ENCODE measurements at places on chromosomes 7 and 10.
A peak's percentile ranks its signal among the peaks of the same experiment; 100 is the strongest.

DNA sequence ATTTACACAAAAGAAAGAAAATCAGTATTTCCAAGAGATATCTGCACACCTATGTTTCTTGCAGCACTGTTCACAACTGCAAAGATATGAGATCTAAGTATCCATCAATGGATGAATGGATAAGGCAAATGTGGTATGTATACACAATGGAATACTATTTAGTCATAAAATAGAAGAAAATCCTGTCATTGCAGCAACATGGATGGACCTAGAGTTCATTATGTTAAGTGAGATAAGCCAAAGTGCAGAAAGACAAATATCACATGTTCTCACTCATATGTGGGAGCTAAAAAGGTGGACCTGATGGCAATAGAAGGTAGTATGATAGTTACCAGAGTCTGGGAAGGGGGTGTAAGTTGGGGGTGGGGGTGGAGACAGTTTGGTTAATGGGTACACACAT, 1171.6 kb downstream of the SORCS1 start:
- no peak for DNase-seq

- no peak for DNase-seq
Observed at GRCh38 chr10:5895365-5895764, 5.3 kb downstream of the FBH1 start.

GRCh38 chr7:98119256-98119918, 12.7 kb downstream of the LMTK2 start:
- no peak for DNase-seq

GRCh38 chr7:108382932-108383331, 73.3 kb downstream of the NRCAM start:
- no peak for DNase-seq

- DNase-seq = no peak
Observed at GRCh38 chr7:91352091-91352490, 87.9 kb downstream of the FZD1 start.

GRCh38 chr10:6089334-6090219, 743 bp downstream of the RBM17 start:
- no peak for DNase-seq

DNA sequence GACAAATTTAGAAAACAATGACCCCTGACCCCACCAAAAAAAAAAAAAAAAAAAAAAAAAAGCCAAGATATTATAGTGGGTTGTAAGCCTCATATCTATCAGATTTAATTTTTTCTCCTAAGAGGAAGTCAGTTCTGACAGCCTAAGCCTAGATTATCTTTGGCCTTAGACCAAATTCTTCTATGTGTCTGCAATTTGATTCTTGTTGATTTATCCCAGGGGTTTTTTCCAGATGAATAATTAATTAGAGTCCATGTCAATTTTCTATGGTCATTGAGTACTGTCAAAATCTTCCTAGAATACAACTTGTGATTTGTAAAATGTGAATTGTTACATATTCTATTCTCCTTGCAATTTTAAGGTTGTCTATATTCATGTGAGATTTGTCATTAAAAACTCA, 151.6 kb upstream of the CACNA2D1 start:
- DNase-seq = no peak

GRCh38 chr10:81944609-81945008, 69.6 kb downstream of the NRG3 start:
- DNase-seq = no peak

GRCh38 chr7:1249731-1250130, 17.1 kb downstream of the UNCX start:
- DNase-seq = no peak

DNA sequence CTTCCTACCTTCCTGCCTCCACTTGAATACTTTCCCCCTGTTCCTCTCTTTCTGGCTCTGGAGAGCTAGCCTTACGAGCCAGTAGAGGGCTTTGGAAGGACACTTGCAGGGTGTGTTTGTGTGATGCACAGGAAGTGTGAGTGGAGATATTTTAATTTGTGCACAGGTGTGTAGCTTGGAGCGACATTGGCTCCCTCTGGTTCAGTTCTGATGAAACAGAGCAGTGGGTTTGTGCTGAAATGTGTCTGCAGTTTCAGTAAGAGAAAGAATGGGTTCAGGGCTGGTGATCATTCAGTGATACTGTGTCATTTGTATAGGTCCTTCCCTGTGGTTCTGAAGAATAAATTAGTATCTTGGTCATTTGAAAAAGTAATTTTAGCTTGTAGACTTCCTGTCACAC, 86.9 kb downstream of the SND1 start:
- DNase-seq = no peak

GRCh38 chr10:91190388-91190870, 30.0 kb upstream of the PCGF5 start:
- DNase-seq = no peak

- DNase-seq = no peak
Observed at GRCh38 chr7:26318921-26319320, 27.3 kb downstream of the SNX10 start.

- no peak for DNase-seq
Observed at GRCh38 chr10:95388539-95388938, 97.7 kb upstream of the PDLIM1 start.

DNA sequence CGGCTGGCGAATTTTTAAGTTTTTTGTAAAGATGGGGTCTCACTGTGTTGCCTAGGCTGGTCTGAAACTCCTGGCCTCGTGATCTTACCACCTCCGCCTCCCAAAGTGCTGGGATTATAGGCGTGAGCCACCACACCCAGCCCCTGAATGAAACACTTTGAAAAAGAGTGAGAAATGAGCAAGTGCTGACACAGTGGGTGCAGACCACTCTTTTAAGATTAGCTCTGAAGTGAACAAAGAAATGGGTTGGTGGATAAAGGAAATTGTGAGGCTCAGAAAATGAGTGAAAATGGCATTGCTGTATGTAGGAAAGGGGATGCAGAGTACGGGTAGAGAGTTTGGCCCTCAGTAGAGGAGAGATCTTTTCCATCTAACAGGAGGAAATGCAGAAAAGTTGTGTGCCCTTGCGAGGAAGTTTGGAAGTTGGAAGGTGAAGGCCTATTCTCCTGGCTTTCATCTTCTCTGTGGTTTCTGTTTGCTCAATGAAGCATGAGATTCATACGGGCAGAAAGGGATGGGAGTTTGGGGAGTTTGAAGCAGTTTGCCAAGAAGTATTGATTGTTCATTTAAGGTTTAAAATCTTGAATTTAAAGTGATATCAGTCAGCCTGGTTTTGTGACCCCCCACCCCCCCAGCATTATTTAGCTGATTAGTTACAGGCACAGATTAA, 11.0 kb downstream of the MAPK8 start:
- DNase-seq = no peak

- peak; percentile 23 for DNase-seq
Observed at GRCh38 chr10:23439961-23440889, 1.4 kb downstream of the OTUD1 start.

GRCh38 chr10:14302035-14302434, 28.7 kb downstream of the FRMD4A start:
- DNase-seq = no peak

- DNase-seq = no peak
Observed at GRCh38 chr7:150733482-150734095, 3.6 kb upstream of the GIMAP5 start.
